ENCODE measurements at places on chromosomes 11 and 22.

GRCh38 chr22:20656902-20657836 is 116.7 kb upstream of the SERPIND1 start:
- H3K4me3 ChIP-seq = no peak overlapping the region
- no peak overlapping the region for H3K27ac ChIP-seq
- peaks cover 36% of the 10 kb centered on the region for H3K27me3 ChIP-seq
- DNase-seq = no peak

GRCh38 chr22:39254122-39254521 is 9.3 kb upstream of the PDGFB start:
- no peaks in the 10 kb centered on the region for H3K36me3 ChIP-seq
- peak; percentile 39 for DNase-seq
- peaks cover 16% of the 10 kb centered on the region for H3K4me1 ChIP-seq
- H3K27ac ChIP-seq = no peak overlapping the region

DNA sequence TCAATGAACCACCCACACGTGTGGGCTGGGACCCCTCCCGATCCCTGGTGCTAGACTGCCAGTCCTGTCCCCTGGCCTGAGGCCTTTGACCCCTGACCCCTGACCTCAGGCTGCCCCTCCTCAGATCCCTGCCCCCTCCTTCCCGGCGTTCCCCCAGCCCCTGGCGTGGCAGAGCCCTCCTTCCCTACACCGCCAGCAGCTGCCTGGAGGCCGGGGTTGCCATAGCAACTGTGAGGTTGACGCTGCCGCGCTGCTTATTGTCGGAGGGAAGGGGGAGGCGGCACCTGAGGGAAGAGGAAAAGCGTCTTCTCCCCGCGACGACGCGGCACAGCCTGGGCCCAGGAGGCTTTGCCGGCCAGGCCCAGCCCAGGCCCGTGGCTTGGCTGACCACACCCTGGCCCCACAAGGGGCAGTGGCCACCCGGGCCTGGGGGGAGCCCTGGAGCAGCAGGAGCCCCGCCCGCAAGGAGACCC is 32.6 kb downstream of the SHANK3 start:
- peaks cover 17% of the 10 kb centered on the region for H3K4me1 ChIP-seq
- H3K4me3 ChIP-seq = no peak overlapping the region

GRCh38 chr11:27482793-27483192 is 10.2 kb upstream of the LGR4 start:
- H3K4me1 ChIP-seq = no peaks in the 10 kb centered on the region
- no peaks in the 10 kb centered on the region for H3K36me3 ChIP-seq
- no peak overlapping the region for H3K4me3 ChIP-seq
- DNase-seq = no peak

DNA sequence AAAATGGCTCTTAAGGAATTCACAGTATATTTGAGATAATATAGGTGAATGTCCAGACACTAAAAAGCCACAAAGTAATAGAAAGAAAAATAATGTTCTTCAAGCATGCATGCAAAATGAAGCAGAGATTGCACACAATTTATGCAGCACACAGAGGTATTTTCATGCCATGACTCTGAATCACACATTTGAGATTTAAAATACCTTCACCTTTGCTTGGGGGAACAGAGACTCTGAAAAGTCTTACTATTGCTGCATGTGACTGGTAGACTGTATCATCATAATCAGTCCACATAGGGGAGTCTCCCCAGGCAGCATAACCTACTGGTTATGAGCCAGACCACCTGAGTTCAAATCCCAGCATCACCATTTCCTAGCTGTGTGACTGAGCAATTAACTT is 96.2 kb downstream of the RCN1 start:
- H3K4me3 ChIP-seq = no peak overlapping the region
- DNase-seq = no peak
- H3K4me1 ChIP-seq = no peaks in the 10 kb centered on the region
- no peaks in the 10 kb centered on the region for H3K36me3 ChIP-seq

DNA sequence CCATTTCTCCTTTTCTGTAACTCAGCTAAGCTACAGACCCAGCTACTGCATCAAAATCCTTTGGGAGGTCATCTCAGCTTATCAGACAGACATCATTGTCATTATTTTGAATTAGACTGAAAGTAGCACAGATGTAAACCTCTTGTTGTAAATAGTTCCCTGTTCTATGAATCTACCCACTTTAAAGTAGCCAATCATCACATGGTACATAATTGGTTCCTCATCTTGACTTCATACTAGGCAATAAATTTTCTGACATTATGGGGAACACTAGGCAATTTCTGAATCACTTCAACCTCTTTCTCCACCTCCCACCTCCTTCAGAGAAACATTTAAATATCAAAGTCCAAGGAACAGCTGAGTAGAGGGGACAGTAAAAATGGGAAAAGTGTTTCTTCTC is 47.9 kb downstream of the MPPED2 start:
- no peak overlapping the region for H3K27ac ChIP-seq
- no peaks in the 10 kb centered on the region for H3K4me1 ChIP-seq
- DNase-seq = no peak
- H3K4me3 ChIP-seq = no peak overlapping the region
- no peaks in the 10 kb centered on the region for H3K36me3 ChIP-seq

DNA sequence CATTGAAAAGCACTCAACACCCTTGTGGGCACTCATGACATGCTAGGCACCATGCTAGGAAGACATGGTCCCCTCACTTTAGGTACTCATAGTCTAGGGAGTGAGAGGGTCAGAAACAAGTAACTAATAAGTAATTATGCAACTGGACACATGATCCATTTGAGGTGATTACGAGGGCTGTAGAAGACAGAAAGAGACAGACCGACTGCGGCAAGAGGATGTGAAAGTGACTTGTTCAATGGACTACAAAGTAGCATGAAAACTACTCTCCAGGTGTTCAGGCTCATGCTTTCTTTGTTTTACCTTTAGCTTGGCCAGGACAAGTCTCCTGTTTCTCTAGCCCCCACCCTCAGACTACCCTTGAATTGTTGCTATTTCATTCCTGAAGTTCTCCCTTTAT is 310.8 kb upstream of the SORL1-AS1 start:
- H3K36me3 ChIP-seq = no peaks in the 10 kb centered on the region
- H3K27ac ChIP-seq = no peak overlapping the region
- no peaks in the 10 kb centered on the region for H3K27me3 ChIP-seq
- H3K4me3 ChIP-seq = no peak overlapping the region

GRCh38 chr11:117750916-117751662 is 45.9 kb downstream of the DSCAML1 start:
- H3K27ac ChIP-seq = no peak overlapping the region
- DNase-seq = no peak
- H3K36me3 ChIP-seq = no peaks in the 10 kb centered on the region
- H3K4me3 ChIP-seq = no peak overlapping the region
- no peaks in the 10 kb centered on the region for H3K4me1 ChIP-seq

DNA sequence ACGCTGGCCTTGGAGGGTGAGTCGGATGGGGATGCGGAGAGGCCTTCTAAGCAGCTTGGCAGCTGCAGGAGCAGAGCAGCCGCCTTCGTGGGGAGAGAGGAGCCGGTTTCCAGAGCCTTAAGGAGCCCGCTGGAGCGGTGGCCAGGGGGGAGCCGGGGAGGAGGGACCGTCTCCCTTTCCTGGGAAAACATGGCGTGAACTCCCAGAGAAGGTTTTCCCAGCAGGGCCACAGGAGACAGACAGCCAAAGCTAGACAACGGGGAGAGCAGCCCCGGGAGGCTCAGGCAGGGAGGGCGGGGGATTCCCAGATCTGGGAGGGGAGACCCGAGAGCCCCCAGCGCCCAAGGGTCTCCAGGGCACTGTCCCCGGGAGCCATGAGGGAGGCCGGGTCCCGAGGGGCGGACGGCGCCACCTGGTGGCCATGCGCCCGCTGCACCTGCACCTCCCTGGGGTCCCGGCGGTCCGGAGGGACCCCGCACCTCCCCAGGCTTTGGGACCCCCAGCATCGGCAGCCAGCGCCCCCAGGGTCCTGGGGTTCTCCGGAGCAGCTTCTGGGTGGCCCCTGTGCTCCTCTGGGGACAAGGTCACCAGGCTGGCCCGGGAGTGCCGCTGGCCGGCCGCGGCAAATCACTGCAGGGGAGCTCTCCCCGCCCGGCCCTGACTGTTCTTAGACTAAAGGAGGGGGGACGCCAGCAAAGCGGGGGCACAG is 2.4 kb upstream of the SYT8 start:
- no peak overlapping the region for H3K4me3 ChIP-seq
- DNase-seq = peak; percentile 86
- no peaks in the 10 kb centered on the region for H3K36me3 ChIP-seq
- peaks cover 2% of the 10 kb centered on the region for H3K4me1 ChIP-seq
- H3K27ac ChIP-seq = no peak overlapping the region

GRCh38 chr22:22075382-22076163 is 93.0 kb upstream of the TOP3B start:
- no peaks in the 10 kb centered on the region for H3K36me3 ChIP-seq
- H3K27me3 ChIP-seq = peaks cover 28% of the 10 kb centered on the region
- no peak overlapping the region for H3K27ac ChIP-seq
- no peaks in the 10 kb centered on the region for H3K4me1 ChIP-seq

DNA sequence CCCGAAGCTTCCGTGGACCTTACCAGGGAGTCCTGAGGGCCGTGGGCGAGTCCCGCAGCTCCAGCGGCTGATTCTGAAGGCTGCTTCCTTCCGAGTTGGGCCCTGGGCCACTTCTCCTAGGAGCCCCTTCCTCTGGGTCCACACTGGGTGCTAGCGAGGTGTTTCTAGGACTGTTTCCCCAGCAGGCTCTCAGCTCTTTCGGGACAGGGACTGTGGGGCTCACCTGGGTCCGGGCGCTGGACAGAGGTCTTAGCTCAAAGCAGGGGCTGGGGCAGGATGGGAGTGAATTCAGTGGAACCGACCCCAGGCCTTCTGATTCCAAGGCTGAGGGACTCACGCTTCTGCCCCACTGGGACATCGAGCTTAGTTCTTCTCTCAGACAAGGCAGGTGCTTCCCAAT is 29.3 kb upstream of the CSNK1E start:
- H3K4me1 ChIP-seq = no peaks in the 10 kb centered on the region
- no peak overlapping the region for H3K4me3 ChIP-seq
- no peaks in the 10 kb centered on the region for H3K27me3 ChIP-seq
- DNase-seq = peak; percentile 21

- no peaks in the 10 kb centered on the region for H3K36me3 ChIP-seq
- no peak for DNase-seq
- no peak overlapping the region for H3K4me3 ChIP-seq
- peaks cover 29% of the 10 kb centered on the region for H3K27me3 ChIP-seq
- no peaks in the 10 kb centered on the region for H3K4me1 ChIP-seq
These were observed 40.1 kb upstream of the TUB start for GRCh38 chr11:8040921-8041285.

GRCh38 chr22:30767661-30768060 is 73.0 kb downstream of the OSBP2 start:
- no peak for DNase-seq
- H3K4me1 ChIP-seq = peaks cover 3% of the 10 kb centered on the region
- H3K36me3 ChIP-seq = no peaks in the 10 kb centered on the region
- no peak overlapping the region for H3K4me3 ChIP-seq

- no peak overlapping the region for H3K27ac ChIP-seq
- no peaks in the 10 kb centered on the region for H3K4me1 ChIP-seq
- H3K36me3 ChIP-seq = no peaks in the 10 kb centered on the region
- no peak overlapping the region for H3K4me3 ChIP-seq
- DNase-seq = no peak
These were observed 193.9 kb upstream of the RAG2 start for GRCh38 chr11:36791957-36792356.

- H3K4me3 ChIP-seq = no peak overlapping the region
- H3K27me3 ChIP-seq = no peaks in the 10 kb centered on the region
- H3K36me3 ChIP-seq = peaks cover 4% of the 10 kb centered on the region
- peaks cover 23% of the 10 kb centered on the region for H3K4me1 ChIP-seq
These were observed 43.6 kb downstream of the MAPK1 start for GRCh38 chr22:21823740-21824444.

GRCh38 chr11:78371221-78371891 is 46.3 kb downstream of the GAB2 start:
- DNase-seq = no peak
- H3K36me3 ChIP-seq = no peaks in the 10 kb centered on the region
- peaks cover 5% of the 10 kb centered on the region for H3K27me3 ChIP-seq
- H3K4me3 ChIP-seq = no peak overlapping the region
- no peaks in the 10 kb centered on the region for H3K4me1 ChIP-seq
- H3K27ac ChIP-seq = no peak overlapping the region

- H3K36me3 ChIP-seq = no peaks in the 10 kb centered on the region
- H3K27me3 ChIP-seq = no peaks in the 10 kb centered on the region
- H3K4me3 ChIP-seq = no peak overlapping the region
- no peaks in the 10 kb centered on the region for H3K4me1 ChIP-seq
These were observed 122.3 kb downstream of the MSANTD4 start for GRCh38 chr11:105899772-105900171.

DNA sequence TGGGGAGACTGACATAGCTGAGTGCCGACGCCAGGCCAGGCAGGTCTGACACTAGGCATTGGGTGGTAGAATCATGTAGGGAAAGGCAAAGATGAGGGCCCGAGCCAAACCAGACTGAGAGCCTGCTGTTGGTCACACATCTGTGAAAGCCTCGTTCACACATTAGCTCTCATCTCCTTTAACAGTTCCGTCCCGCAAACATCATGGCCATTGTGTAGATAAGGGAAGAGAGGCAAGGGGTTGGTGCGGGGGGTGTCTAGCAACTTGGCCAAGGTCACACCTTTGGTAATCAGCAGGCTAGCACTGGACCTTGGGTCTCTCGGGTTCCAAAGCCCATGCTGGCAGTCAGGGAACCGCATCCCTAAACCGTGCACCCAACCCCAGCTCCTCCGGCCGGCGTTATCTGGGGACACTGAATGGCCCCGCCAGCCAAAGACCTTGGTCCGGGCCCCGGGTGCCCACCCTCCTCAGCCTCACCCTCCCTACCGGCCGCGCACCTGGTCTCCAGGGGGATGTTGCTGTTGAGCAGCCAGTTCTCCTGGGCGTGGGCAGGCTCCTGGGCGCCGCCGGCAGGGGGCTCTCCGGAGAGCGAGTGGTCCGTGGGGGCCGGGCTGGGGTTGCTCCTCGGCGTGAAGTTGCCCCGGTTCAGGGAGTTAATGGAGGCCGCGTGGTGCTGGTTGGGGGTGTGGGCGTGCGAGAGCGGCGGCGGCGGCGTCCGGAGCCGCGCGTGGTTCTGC is 328.3 kb upstream of the NARS2 start:
- no peak overlapping the region for H3K27ac ChIP-seq
- no peaks in the 10 kb centered on the region for H3K4me1 ChIP-seq
- peaks cover 7% of the 10 kb centered on the region for H3K27me3 ChIP-seq
- no peaks in the 10 kb centered on the region for H3K36me3 ChIP-seq
- no peak for DNase-seq

- H3K27ac ChIP-seq = peak overlapping the region; percentile 83
- peaks cover 35% of the 10 kb centered on the region for H3K36me3 ChIP-seq
- peaks cover 89% of the 10 kb centered on the region for H3K4me1 ChIP-seq
- no peaks in the 10 kb centered on the region for H3K27me3 ChIP-seq
- H3K4me3 ChIP-seq = peak overlapping the region; percentile 62
These were observed 21.4 kb downstream of the CD44 start for GRCh38 chr11:35160246-35160824.

- H3K27me3 ChIP-seq = no peaks in the 10 kb centered on the region
- no peak overlapping the region for H3K27ac ChIP-seq
These were observed 19.9 kb upstream of the MUC5B start for GRCh38 chr11:1202776-1203504.
